Breast epithelium (tissue), 4 donors: ENCODE measurements at places on chromosomes 13 and 19. TPM values are rescaled to one million over a fixed set of nuclear protein-coding genes. Genes with fewer than 3 reads are reported as not detected.
A peak's percentile ranks its signal among the peaks of the same experiment; 100 is the strongest.

GRCh38 chr13:23377983-23378632, 55.4 kb downstream of the SACS start:
- no peak for DNase-seq

ZNF486 gene
- 27.8 TPM for total RNA-seq

PSG11 gene
- not detected for total RNA-seq

SHISA7 gene
- total RNA-seq, result not detected

FRY gene
- 46.4 TPM for total RNA-seq

GRCh38 chr13:76439546-76439945, 446.7 kb downstream of the KCTD12 start:
- DNase-seq, result no peak

DNA sequence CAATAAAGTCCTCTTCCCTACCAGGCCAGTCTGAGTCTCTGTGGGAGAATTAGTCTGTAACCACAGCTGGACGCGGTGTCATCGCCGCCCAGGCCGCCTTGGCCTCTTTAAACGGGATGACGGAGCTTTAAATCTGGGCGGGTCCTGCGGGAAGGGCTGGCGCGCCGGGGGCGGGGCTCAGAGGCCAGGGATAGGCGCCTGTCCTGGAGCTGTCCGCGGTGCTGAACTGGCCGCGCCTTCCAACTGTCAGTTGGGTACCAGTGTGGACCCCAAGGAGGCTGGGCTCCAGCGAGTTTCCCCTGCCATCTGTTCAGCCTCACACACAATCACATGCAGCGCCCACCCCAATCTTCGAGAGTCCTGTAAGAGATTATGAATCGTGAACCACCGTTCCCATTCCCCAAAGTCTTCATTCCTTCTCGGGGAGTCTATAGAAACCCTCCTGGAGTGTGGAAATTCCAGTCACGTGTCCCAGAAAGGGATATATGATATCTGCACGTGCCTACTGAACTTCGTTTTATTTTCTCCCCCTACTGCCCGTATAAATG, 11.5 kb downstream of the APLP1 start:
- DNase-seq, result peak; percentile 52

GRCh38 chr13:50747737-50748350, 95.6 kb downstream of the DLEU7 start:
- no peak for DNase-seq
